ENCODE measurements at places on chromosomes 7 and 10.

GRCh38 chr7:157023589-157023905 lies 13.1 kb upstream of the MNX1 start:
- no peak for DNase-seq

- no peak for DNase-seq
Measured at GRCh38 chr7:150941351-150942000, 36.6 kb downstream of the KCNH2 start.

GRCh38 chr10:13758756-13759155 lies 172.0 kb downstream of the PRPF18 start:
- DNase-seq: no peak

GRCh38 chr7:11077816-11078215 lies 104.1 kb downstream of the PHF14 start:
- DNase-seq: no peak

GRCh38 chr10:123021517-123021916 lies 12.7 kb downstream of the ACADSB start:
- DNase-seq: no peak

DNA sequence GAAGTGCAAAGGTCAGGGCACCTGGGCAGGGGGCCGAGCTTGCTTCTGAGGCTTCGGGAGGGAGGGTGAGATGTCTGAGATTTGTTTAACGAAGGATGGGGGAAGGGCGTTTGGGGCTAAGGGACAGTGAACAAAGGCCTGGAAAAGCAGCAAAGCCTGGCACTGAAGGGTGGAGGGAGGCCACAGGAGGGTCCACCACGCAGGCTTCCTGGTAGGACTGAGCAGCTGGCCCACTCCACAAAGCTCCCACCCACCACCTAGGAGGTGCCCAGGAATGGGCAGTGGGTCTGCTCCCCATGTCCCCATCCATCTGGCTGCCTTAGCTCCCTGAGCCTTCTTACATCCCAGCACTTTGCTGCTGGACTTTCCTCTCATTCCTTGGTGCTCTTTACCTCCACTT lies 39.4 kb upstream of the CXCL12 start:
- DNase-seq: no peak

DNA sequence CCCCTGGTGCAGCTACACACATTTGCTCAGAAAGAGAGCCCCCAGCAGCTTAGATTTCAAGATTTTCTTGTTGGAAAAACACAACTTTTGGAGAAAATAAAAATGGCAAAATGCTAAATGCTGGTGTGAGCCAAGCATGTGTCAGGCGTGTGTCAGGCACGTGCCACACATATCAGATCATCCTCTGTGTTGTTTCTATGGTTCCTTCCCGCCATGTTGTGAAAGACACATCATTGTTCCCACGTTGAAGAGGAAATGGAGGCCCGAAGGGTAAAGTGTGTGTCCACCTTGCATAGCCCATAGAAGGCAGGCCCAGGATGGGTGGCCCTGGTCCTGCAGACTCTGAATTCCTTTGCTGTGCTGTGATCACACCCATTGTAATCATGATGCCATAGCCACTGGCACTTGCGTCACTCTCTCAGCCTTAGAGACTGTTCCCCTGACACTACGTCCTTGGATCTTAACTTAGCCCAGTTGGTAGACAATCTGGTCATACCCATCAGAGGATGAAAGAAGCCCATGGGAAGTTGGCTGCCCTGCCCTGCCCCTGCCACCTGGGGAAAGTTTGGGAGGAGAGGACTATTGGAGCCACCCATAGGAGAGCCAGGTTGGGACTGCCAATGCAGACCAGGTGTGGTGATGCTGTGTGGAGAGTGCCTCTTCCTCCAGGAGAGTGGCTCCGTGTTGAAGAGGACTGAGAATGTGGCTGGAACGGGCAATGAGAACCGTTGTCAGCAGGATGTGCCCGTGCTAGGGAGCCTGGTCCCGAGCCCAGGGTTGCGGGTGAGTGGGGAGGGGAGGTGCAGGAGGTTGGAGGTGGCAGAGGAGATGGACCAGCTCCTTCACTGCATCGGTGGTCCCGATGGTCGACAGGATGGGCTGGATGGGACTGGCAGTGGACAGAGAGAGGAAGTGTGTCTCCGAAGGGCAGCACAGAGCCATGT lies 65.6 kb upstream of the IGFBP3 start:
- no peak for DNase-seq

- DNase-seq: no peak
Measured at GRCh38 chr7:129801882-129802281, 150.9 kb downstream of the UBE2H start.

DNA sequence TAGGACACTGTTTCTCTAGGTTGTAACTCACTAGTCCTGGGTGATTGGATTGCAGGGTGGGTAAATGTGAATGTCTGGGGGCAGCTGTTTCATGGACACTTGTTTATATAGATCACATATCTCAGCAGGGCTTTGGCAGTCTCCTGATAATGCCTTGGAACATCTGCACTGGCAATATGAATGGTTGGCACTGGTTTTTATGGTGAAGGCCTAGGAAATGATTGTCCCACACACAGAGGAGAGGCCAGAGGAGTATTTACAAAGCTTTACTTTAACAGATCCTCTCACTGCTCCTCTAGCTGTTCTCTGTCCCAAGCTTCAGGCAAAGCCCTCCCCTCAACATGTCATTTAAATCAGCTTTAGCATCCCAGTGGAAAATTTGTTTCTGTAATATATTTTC lies 171.3 kb upstream of the STEAP4 start:
- no peak for DNase-seq

- no peak for DNase-seq
Measured at GRCh38 chr7:151243408-151244195, 4.9 kb downstream of the SMARCD3 start.

- DNase-seq: no peak
Measured at GRCh38 chr10:69413221-69413865, 3.4 kb downstream of the TACR2 start.

GRCh38 chr7:108158776-108159175 lies 28.6 kb upstream of the LAMB4 start:
- no peak for DNase-seq

Measured in activated CD4-positive, alpha-beta T cell treated with anti-CD3 and anti-CD28 coated beads for 24 hours (primary cell).